T-helper 2 cell treated with Interferon-gamma antibody and Interleukin-4, amounts not matched to agents 5 μg/mL and 100 μg/mL, for 36 hours (primary cell): ENCODE measurements at places on chromosomes 12 and 14.

GRCh38 chr12:116241157-116241759, 36.2 kb downstream of the MED13L start:
- DNase-seq: no peak

DNA sequence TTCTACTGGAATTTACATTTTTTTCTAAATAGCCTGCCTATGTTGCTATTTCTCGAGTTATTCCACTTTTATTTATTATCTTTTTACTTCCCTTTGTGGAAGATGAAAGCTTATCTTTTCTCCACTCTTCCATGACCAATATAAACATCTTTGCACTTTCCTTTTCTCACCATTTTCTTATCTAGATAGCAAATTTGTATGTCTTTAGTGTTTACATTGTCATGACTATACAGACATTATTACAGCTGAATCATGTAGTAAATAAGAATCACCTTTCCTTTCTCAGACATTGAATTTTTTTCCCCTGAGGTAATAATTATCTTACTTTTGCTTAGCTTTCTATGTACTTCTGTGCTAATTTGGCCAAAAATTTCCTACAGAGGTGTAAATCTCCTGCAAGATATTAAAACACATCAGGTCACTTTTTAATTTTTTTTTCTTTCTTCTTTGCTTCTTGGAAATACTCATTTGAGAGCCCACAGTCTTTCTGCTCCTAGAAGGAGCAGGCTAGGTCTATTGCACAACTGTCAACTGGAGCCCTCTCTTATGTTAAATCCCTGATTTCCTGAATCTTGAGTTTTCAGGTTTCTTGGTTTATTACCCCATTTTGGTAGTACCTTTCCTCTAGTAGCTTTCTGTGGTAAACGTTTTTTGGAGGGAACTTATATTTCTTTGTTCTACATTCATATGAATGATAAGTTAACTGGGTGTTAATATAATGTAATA, 109.0 kb upstream of the ATP2B1 start:
- no peak for DNase-seq

DNA sequence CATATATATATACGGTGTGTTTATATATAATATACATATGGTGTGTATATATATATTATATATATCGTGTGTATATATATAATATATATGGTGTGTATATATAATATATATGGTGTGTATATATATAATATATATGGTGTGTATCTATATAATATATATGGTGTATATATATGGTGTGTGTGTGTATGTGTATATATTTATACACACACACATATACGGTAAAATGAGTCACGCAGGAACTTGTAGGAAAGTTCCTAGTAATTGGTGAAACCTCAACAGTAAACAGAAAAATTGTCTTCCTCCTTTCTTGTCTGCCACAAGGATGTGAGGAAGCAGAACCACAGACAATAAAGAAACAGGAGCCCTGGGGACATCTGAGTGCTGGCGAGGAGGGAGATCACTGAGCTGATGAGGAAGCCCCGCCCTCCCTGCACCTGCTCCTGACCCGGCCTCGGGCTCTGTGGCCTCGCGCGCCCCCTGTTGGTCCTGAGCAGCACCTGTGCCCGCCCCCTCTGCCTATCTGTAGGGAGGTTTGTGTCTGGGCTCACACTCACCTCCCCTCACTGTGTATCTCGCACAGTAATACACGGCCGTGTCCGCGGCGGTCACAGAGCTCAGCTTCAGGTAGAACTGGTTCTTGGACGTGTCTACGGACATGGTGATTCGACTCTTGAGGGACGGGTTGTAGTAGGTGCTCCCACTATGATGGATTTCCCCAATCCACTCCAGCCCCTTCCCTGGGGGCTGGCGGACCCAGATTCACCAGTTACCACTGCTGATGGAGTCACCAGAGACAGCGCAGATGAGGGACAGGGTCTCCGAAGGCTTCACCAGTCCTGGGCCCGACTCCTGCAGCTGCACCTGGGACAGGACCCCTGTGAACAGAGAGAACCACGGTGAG, 1079.4 kb downstream of the TMEM121 start:
- DNase-seq: peak; percentile 73

DNA sequence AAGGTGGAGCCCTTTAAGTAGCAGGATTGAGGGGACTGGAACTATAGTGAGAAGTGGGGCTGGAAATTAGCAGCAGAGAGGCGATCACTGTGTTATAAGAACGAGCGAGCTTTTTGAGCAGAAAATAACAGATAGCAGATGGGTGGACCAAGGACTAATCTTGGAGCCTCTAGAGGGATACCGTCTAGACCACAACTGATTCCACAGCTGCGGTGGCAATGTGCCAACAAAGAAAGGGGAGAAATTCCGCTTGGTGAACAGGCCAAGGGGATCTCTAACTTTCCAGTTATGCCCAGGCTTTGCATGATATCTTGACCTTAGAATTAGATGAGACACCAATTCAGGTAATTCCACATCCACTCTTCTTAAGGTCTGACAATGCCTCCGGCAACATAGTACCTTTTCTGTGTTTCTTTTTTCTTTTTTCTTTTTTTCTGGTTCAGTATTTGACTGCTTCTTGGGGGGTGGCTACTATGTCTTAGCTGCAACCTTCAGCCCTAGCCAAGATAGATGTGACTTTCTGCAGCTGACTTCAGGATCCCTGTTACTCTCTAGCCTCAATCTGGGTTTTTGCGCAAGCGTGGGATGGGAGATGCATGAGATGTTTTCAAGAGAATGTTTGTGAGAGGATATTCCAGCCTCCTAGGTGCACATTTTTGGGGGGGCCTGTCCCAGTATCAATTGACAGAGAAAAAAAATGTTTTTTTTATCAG, 143.4 kb upstream of the CPSF6 start:
- no peak for DNase-seq

DNA sequence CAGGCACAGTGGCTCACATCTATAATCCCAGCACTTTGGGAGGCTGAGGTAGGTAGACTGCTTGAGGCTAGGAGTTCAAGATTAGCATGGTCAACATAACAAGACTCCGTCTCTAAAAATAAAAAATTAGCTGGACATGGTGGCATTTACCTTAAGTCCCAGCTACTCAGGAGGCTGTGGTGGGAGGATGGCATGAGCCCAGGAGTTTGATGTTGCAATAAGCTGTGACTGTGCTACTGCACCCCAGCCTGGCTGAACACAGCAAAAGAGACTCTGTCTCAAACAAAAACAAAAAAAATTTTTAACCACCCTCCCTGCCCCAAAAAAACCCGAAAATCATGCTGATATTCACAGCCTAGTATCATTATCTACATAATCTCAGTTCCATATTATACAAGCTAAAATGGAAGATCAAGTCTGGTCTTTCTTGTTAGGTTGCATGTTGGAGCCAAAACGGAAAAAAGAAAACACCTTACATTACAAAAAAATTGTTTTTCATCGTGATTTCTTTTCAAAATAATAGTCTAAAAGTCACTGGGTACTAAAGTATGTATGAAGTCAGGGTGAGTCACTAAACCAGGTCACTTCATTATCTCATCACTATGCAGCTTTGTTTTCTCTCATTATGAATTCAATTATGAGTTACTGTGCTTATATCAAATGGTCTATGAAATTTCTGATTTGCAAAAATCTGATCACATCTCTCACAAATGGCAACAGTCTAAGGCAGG, 13.8 kb downstream of the GXYLT1 start:
- no peak for DNase-seq

GRCh38 chr14:103526247-103526913, 2.6 kb upstream of the TRMT61A start:
- DNase-seq: no peak

- DNase-seq: no peak
Measured at GRCh38 chr12:56518570-56518969, 3.0 kb upstream of the RBMS2 start.

GRCh38 chr12:122086641-122087285, 8.2 kb downstream of the MLXIP start:
- no peak for DNase-seq

- no peak for DNase-seq
Measured at GRCh38 chr12:101044512-101045059, 165.5 kb downstream of the SLC5A8 start.

DNA sequence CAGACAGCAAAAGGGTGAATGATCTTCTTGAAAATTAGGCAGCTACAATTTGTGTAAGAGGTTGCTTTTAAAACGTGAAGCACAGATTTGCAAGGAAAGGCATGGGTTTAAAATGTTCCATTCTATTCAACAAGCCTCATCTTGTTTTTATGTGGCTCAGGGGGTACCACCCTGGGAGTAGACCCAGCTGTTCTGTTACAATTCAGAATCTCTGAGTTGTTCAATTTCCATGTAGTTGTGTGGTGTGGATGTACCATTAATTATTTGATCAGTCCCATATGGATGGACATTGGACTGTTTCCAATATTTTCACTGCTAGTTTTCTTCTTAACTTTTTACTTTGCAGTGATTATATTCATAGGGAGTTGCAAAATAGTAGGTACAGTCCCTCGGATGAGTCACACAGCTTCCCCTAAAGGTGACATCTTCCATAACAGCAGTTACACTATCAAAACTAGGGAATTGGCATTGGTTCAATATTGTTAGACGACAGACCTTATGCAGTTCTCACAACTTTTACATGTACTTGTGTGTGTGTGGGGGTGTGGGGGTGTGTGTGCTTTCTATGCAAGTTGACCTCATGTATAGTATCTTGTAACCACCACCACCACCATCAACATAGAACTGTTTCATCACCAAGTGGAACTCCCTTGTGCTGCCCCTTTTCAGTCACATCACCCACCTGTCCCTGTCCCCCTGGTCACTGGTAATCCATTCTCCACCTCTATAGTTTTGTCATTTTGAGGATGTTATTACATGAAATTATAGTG, 59.0 kb upstream of the CAPRIN2 start:
- no peak for DNase-seq

DNA sequence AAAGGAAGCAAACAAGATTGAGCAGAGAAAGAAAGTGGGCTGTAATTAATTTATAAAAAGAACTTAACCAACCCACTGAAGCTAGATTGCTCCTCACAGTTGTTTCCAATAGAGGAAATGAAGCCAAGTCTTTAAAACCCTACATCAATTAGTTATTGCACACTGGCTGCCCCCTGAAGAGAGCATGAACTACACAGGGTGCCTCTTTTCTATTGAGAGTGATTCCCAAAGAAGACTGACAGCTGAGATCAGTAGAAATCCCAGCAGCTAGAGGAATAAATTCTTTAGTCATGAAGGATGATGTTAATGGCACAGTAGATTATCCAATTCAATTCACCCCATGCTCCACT, 8.6 kb upstream of the USP15 start:
- no peak for DNase-seq

DNA sequence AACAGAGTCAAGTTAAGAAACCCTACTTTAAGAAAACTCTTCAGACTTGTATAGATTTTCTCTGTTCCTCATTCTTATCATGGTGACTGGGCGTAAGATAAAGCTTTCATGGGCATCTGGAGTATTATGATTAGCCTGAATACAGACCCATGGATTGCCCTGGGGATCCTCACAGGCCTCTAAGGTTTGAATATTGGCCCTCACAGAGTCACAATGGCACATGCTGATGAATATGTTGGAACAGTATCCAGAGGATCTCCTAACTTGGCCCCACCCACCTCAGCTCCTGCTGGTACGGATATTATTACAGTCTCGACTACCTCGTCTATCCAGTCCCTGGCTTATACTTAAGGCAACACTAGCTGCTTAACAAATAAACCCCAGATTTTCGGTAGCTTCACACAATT, 8.1 kb downstream of the OSBPL8 start:
- no peak for DNase-seq

GRCh38 chr12:72133497-72134055, 138.6 kb upstream of the TRHDE start:
- no peak for DNase-seq

GRCh38 chr12:57063991-57064685, 14.2 kb upstream of the MYO1A start:
- peak; percentile 69 for DNase-seq
